H54 (cell line): ENCODE measurements at places on chromosomes 5 and 9.
A peak's percentile ranks its signal among the peaks of the same experiment; 100 is the strongest.

GRCh38 chr9:28056466-28056865 lies 483.2 kb upstream of the C9orf72 start:
- DNase-seq: no peak

- no peak for DNase-seq
Measured at GRCh38 chr9:90813523-90813922, 11.9 kb downstream of the SYK start.

- no peak for DNase-seq
Measured at GRCh38 chr9:7237473-7238246, 479.9 kb downstream of the KDM4C start.

- no peak for DNase-seq
Measured at GRCh38 chr5:10964806-10965205, 203.8 kb upstream of the DAP start.

- DNase-seq: peak; percentile 43
Measured at GRCh38 chr9:69157751-69158466, 16.2 kb upstream of the TJP2 start.

- DNase-seq: no peak
Measured at GRCh38 chr5:118440496-118440895, 547.9 kb downstream of the DTWD2 start.

DNA sequence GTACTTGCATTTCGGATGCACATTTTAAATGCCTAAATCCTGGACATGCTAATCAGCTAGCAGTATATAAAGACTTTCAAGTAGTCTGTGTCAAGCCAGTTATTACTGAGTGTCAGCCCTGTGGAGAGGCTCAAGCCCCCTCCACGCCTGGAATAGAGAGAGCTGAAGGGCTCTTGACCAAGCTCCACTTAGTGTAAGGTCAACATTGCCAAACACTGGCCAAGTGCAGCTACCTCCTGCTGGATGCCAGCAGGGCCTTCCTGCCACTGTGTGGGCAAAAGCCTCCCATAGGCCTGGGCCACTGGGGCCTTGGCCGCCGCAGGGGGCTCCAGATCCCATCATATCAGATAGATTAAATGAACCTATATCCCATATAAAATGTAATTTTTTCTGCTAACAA lies 239.4 kb upstream of the PANK3 start:
- no peak for DNase-seq

- DNase-seq: no peak
Measured at GRCh38 chr9:89421595-89421994, 76.3 kb downstream of the SEMA4D start.

- peak; percentile 51 for DNase-seq
Measured at GRCh38 chr5:158456756-158457155, 597.8 kb upstream of the CLINT1 start.
